Kidney tubule cell (primary cell): ENCODE measurements at places on chromosomes 7 and 10.
A peak's percentile ranks its signal among the peaks of the same experiment; 100 is the strongest.

DNA sequence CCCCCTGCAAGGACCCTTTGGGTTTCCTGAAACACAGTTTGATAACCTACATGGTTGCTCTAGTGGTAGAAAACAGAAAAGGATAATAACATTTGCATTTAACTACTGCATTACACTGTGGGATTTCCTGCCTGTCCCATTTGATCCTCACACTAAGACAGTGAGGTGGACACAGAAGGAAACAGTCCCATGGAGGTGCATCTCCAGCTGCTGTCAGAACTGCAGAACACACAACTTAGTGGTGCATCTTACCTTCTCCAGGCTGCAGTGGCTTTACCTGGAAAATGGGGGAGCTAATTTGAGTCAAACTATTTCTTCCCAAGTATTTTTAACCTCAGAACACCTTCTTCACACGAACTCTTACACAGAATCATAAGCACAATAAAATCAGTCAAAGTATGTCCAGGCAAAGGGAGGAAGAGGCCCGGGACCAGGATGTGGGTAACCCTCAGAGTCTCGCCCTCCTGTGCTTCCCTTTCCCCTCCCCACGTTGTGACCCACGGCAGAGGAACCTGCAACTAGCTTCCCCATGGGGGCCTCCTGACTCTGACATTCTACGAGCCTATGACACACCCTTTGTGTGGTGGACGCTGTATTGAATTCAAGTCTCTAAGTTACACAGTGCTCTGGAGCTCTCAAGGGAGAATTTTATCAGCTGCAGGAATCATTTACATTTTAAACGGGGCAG lies 33.7 kb downstream of the SCRN1 start:
- DNase-seq, result no peak

DNA sequence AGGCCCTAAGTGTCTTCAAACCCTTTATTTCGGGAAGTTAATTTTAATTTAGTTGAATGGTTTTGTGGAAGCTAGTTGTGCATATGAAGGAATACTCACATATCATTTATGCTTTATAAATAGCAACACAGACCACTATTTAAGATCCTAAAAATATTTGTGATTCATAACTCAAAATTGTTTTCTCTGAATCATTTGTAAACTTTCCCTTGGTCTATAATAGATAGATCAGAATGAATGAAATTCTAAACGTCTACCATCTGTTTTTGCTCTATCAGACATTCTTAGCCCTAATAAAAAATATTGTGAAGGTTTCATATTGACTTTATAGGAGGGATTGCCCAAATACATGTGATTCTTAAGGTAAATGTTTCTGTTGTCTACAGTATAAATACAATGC lies 43.5 kb downstream of the LOXL4 start:
- DNase-seq, result no peak

DNA sequence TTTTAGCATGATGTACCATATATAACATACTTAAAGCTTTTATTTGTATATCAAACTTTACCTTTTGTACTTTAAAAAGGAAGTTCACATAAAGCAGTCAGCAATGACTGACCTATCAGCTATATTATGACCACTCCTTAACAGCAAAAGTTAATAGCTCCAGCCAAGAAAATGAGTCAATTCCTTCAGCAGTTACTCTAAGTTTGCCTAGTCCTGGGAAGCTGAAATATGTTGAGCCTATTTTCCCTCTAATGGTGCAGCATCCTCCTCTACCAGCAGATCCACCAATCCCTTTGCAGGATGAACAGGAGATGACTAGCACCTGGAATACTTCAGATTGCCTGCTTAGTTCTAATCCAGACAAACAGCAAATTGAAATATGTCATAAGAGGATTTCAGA lies 64.2 kb downstream of the CUL2 start:
- DNase-seq, result peak; percentile 54

DNA sequence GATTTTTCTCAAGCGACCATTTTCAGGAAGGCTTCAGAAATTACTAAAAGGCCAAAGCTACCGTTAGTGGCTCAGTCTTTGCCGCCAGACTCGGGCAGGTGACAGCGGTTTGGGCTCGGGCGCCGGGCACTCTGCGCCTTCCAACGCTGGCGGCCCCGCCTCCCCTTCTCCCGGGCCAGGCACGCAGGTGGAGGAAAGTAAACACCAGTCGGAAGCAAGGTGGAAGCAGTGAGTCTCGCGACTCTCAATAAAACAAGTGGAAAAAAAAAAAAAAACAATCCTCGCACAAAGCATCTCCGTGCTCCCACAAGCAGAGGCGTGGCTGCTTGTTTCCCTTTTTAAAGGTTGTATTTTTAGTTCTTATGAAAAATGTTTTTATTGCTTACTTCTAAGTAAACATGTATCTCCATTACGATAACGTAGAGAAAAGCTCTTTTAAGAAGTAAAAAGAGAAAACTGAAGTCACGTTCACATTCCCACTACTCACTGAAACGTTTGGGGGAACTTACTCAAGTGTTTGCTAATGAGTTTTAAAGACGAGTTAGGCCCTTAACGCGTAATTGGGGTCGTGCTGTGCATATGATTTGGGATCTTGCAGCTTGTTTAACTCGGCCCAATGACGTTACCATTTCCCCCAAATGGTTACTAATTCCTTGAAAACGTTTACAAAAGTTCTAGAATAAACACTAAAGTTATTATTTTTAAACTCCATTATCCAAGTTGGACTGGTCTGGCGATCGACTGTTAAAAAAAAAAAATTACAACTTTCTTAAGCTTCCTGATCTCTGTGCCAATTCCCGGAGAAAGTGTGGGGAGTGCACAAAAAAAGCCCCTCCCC lies 864 bp downstream of the CDCA7L start:
- peak; percentile 62 for DNase-seq

DNA sequence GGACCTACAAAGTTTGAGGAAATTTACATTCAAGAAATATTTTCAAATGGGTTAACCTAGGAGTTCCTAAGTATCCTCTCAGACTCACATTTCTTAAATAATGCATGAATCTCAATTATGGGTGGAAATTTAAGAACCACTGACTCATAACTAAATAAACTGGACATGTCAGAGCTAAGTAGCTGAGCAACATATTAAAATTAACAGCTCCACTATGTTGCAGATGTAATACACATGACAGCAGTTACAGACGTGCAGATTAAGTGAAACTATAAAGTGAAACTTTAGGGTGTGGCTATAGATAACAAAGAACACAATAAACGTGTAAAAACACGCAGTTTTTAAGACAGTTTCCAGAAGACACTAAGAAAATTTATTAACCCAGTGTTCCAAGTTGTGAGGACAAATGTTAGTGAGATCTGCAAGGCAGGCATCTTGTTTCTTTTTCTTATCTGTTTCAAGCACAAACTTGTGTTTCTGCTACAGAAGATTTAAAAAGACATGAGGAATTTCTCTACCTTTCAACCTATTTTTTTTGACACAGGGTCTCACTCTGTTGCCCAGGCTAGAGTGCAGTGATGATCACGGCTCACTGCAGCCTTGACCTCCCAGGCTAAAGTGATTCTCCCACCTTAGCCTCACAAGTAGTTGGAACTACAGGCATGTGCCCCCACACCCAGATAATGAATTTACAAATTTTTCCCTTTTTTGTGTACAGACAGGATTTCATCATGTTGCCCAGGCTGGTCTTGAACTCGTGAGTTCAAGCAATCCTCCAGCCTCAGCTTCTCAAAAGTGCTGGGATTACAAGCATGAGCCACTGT lies 25.3 kb downstream of the DNMBP start:
- no peak for DNase-seq

DNA sequence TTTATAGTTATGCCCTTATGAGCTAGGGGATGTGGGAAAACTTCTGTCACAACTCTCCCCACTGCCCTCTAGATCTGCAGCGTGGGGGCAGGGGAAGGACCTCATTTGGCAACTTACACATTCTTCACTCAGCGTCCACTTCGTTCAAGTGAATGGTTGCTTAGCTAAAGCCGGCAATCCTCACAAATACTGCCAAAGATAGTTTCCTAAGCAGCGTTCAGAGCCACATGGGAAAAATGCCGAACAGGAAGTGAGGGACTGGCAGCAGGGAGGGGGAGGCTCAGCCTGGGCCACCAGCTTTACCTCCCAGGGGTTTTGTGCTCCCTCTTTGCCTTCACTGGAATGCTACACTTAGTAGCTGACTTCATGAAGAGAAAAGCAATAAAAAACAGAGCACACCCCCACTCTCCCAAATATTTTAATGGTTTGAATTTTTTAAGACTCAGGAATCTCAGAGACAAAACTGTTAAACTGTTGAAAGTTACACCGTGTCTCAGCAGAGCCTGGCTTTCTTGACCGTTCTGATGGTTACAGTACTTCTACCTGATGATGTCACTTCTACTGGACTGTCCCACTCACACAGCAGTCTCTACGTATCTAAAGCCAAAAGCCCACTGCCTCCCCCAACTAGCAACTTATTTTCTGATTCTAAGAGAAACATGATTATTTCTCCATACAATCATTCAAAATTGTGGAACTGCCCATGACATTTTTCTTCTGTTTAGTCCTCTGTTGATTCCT lies 10.4 kb downstream of the GRM3 start:
- DNase-seq, result no peak

GRCh38 chr10:51214207-51215196 lies 140.2 kb downstream of the PRKG1 start:
- no peak for DNase-seq

- DNase-seq, result peak; percentile 86
Observed at GRCh38 chr10:77899080-77899477, 27.5 kb downstream of the DLG5 start.

DNA sequence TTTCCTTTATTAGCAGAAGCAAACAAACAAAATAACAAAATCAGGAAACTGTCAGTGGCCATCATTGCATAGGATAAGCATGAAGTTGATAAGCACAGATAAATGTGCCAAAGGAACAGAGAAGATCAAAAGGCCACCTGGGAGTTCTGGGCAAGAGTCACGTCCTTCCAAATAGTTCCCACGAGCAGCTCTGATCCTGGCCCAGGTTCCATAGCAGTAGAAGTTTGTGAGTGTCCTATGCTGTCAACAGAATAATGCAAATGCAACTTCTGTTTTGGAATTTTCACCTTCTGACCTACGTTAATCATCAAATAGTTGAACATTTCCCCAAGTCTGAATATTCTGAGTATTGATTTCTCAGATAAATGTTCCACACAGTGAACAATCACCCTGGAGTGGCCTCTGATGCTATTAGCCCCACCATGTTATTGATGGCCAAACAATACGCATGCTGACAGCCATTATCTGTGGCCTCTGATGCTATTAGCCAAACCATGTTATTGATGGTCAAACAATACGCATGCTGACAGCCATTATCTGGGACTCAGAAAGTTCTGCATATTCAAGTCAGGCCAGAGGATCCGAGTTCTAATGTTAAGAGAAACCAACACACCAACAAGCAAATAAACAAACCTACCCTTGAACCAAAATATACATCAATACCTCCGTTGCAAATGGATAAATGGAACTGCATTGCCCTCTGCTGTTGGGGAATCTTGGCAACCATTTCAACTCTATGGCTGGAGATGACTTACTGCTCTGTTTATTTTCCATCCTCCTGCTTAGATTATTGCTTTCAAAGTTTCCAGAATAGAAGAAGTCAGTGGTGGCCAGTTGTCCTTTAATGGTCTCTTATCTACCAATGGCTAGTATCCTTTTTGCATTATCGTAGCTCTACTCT lies 63.3 kb downstream of the MRC1 start:
- peak; percentile 19 for DNase-seq

DNA sequence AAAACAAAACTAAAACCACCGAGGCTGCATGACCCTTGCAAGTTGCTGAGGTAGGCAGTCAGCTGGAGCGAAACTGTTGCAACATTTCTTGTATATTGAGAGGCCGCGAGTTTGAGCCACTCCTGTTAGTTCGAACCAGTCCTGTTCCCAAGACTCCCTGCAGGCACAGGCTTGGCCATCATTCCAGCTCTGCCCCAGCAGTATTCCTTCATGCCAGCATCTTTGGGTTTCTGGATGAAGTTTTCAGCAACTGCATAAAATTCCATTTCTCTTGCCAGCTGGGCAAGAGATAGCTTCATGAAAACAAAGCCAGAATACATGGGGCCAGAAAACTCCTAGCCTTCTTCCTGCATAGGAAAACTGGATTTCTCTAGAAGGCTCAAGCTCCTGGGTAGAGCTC lies 207.6 kb downstream of the FRMD4A start:
- no peak for DNase-seq

- peak; percentile 65 for DNase-seq
Observed at GRCh38 chr10:98485959-98486358, 39.2 kb upstream of the HPS1 start.

GRCh38 chr10:5525561-5526341 lies 990 bp downstream of the CALML3 start:
- peak; percentile 70 for DNase-seq

GRCh38 chr10:86733260-86733671 lies 23.2 kb upstream of the BMPR1A start:
- DNase-seq, result no peak

GRCh38 chr7:139976055-139976837 lies 86.5 kb downstream of the PARP12 start:
- no peak for DNase-seq

- DNase-seq, result peak; percentile 68
Observed at GRCh38 chr10:114544045-114544659, 113.9 kb downstream of the ABLIM1 start.

- peak; percentile 75 for DNase-seq
Observed at GRCh38 chr7:129471402-129471827, 30.9 kb upstream of the SMKR1 start.

- DNase-seq, result no peak
Observed at GRCh38 chr10:77857272-77857671, 69.3 kb downstream of the DLG5 start.

- DNase-seq, result no peak
Observed at GRCh38 chr10:124372899-124373298, 45.8 kb downstream of the OAT start.

DNA sequence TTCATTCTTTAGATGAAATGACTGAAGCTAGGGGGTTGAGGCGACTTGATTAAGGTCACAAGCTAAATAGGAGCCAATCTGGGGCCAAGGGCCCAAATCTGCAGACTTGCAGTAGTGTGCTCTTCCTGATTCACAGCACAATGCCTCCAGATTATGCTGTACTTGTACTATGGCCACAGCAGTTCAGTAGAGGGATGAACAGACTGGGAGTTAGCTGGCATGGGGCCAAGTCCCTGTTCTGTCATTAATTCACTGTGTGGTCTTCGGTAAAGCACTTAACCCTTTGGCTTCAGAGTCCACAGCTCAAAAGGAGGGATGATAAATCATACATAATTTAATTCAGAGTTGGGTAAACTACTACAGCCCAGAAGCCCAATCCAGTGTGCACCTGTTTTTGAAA lies 196.8 kb downstream of the XPNPEP1 start:
- DNase-seq, result peak; percentile 47

DNA sequence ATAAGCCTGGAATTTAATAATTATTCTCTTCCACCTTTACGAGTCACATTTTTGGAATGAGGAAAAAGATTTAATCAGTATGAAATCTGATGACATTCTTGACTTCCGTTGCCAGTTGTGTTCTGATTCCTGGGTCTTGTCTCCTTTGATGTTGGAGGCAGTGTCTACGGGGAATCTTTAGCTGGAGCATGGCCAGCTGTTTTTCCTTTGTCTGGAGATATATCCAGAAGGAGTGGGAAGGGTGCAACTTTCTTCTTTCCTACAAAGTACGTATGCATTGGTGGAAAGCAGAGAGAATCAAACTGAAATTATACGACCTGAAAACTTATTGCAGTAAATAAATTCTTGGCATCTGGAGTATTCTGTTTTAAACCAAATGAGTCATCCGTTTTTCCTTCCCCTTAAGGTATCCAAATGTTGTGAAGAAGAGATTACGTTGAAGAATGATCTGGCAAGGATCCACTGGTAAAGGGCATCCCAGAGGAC lies 6.9 kb upstream of the GNG11 start:
- peak; percentile 78 for DNase-seq

GRCh38 chr10:53477313-53477675 lies 704.7 kb upstream of the MBL2 start:
- DNase-seq, result no peak
